Endodermal cell (in vitro differentiated cells): ENCODE measurements at places on chromosomes 7 and 10. TPM values are rescaled to one million over a fixed set of nuclear protein-coding genes. Genes with fewer than 3 reads are reported as not detected.

- DNase-seq = no peak
These were observed 69.6 kb upstream of the HDAC9 start for GRCh38 chr7:18425838-18426445.

- DNase-seq = no peak
These were observed 235.1 kb upstream of the CACNA2D1 start for GRCh38 chr7:82678716-82679115.

- DNase-seq = peak; percentile 84
These were observed 33.4 kb upstream of the PPP3CB start for GRCh38 chr10:73529089-73529832.

DNA sequence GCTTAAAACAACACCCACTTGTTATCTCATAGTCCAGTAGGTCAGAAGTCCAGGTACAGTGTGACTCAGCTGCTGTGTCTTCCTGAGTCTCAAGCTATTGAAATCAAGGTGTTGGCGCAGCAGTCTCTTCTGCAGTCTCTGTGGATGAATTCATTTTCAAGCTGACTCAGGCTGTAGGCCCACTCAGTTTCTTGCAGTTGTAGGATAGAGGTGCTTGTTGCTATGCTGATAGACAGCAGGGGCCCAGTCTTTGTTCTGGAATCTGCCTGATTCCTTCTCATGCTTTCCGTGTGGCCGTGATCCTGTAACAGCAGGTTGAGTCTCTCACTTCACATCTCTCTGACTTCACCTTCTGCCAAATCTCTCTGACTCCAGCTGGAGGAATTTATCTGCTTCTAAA is 400.4 kb upstream of the POM121L12 start:
- DNase-seq = peak; percentile 82

- no peak for DNase-seq
These were observed 27.2 kb downstream of the SUV39H2 start for GRCh38 chr10:14905890-14906289.

DNA sequence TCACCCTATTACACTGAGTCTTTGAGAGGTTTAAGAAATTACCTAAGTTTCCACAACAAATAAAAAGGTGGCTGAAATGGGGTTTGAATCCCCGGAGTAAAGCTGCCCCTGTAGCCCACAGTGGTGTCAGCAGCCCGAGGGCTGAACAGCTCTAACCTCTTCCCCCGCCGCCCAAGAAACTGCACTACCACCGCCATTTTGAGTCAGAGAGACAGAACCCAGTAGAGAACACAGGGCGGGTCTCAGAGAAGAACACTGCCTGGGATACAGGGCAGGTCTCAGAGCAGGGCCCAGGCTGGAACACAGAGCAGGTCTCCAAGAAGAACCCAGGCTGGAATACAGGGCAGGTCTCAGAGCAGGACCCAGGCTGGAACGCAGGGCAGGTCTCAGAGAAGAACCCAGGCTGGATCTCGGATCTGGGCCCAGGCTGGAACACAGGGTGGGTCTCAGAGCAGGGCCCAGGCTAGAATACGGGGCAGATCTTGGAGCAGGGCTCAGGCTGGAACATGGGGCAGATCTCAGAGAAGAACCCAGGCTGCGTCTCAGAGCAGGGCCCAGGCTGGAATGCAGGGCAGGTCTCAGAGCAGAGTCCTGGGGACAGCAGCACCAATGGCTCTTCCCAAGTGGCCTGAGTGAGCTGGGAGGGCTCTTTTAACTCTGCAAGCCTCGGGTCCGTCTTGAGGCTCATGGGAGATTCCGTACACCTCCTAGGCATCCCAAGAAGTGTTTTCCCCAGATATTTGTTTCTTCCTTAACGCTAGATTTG is 85.9 kb upstream of the LANCL2 start:
- no peak for DNase-seq

DNA sequence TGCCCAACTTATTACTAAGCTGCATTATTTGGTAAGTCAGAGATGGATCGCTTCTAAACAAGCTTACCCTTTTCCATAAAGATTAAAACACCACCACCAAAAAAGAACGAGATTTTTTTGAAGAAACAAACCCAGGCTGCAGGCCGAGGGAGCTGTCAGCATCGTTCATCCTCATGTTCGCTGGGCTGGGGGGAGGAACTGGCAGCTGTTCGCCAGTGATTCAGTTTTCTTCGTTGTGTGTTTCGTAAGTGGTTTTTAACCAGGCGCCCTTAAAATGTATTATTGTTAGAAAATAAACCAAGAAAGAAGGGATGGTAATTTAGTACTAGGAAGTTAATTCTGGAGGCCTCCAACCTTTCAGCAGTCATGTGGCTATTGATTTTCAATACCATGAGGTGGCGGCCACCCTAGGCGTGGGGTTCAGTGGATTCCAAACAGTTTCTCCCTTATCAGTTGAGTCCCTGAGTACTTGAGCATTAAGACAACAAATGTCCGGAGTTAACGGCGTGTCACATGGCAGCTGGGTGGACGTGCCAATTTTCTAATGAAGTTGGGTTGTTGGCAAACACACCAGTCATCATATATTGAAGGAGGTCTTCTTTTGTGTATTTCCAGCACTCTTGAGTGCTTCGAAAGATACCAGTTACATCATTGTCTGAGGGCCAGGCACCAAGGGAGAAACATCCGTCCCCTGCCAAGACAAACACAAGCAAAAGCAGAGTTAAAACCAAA is 173.2 kb downstream of the EBF3 start:
- peak; percentile 36 for DNase-seq

GRCh38 chr7:107394276-107394675 is 75.6 kb upstream of the GPR22 start:
- no peak for DNase-seq

DNA sequence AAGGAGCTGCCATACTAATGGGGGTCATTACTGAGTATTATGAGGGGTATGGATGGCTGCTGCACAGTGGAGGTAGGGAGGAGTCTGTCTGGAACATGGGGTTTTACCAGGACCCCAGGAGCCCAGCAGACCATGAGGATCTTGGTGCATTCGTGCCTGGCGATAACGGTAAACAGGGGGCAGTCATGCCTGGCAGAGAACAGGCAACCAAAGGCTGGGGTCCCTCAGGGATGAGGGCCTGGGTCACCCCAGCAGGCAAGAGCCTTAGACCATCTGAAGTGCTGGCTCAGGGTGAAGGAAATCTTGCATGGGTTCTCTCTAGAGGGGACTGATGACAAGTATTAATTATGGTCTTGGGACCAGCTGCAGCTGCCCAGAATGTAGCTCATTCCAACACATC is 46.1 kb downstream of the MYL10 start:
- peak; percentile 14 for DNase-seq

DNA sequence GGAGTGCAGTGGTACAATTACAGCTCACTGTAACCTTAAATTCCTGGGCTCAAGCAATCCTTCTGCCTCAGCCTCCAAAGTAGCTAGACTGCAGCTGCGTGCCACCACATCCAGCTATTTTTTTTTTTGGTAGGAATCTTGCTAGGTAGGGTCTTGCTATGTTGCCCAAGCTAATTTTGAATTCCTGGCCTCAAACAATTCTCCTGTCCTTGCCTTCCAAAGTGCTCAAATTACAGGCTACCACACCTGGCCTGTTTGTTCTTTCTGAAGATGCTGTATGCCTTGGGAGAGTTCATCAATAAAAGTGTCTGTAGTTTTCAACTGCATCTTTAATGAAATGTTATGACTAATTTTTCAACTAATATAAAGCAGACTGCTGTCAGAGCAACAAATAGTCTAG is 452 bp downstream of the SAMD9 start:
- no peak for DNase-seq

- DNase-seq = peak; percentile 84
These were observed 14.2 kb upstream of the MKI67 start for GRCh38 chr10:128140425-128140824.

DNA sequence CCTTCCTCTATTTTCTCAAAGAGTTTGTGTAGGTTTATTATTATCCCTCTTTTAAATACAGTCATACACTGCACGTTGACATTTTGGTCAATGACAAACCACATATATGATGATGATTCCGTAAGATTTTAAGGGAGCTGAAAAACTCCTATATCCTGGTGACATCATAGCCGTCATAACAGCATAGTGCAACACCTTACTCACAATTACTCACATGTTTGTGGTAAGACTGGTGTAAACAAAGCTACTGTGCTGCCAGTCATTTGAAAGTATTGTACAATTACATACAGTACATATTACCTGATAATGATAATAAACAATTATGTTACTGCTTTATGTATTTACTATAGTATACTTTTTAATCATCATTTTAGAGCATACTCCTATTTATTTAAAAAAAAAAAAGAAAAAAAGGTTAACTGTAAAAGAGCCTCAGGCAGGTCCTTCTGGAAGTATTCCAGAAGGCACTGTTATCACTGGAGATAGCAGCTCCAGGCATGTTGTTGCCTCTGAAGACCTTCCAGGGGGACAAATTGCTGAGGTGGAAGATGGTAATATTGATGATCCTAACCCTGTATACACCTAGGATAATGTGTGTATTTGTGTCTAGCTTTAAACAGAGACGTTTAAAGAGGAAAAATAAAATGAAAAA is 123.3 kb upstream of the CDK1 start:
- DNase-seq = no peak

DNA sequence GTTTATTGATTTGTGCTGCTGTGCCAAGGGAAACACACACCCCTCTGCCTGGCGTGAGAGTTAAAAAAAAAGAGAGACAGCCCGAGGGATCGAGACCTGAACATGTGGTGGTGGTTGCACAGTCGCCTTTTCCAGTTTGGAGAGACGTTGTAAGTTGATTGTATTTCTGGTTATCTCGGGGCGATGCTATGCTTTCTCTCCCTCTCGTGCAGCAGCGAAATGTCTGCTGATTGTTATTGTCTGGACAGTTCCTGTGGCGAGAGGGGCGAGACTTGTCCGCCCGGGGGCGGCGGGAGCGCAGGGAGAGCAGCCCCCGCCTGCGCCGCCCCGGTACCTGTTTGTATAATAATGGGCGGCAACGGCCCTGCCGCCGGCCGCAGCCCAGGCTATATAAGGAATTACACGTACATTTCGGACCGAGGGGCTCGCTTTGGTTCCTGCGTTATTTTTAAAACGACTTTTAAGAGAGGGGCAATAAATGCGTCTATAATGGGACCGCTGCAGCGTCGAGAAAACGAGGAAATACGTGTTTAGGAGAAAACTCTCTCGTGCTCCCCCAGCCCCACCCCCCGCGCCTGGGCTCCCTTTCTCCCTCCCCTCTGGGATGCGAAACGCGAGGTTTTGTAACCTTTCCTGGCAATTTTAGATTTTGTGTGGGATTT is 1.7 kb downstream of the ZEB1 start:
- peak; percentile 57 for DNase-seq

GRCh38 chr7:122448893-122449589 is 144.5 kb upstream of the FEZF1 start:
- no peak for DNase-seq

- no peak for DNase-seq
These were observed 1003.5 kb downstream of the SORCS3 start for GRCh38 chr10:105644559-105644958.

- DNase-seq = no peak
These were observed 61.2 kb downstream of the SEMA3D start for GRCh38 chr7:85125651-85126131.

GRCh38 chr7:87476179-87476557 is 688 bp upstream of the ABCB4 start:
- no peak for DNase-seq

DNA sequence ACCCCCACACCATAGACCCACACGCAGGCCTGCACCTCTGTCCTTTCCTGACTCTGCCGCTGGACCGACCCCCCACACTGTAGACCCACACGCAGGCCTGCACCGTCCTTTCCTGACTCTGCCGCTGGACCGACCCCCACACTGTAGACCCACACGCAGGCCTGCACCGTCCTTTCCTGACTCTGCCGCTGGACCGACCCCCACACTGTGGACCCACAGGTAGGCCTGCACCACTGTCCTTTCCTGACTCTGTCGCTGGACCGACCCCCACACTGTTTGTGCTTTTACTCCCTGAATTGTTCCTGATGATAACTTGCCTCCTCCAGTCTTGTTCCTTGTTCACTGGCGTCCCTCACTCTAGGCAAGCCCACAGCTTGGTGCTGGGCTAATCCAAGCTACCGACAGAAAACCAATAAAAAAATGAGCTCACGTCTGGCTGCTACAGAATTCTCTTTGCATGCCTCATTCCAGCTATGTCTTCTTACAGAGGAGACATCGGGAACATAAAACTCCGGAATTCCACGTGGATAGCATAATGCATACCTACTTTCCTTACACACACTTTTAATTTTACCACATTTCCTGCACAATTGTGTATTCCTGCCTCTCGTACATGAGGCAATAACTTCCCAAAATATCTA is 494.3 kb downstream of the PTPRN2 start:
- DNase-seq = peak; percentile 20

The TIMM23 gene
- 30.9 to 93.7 TPM (median 88.5 TPM) in 3 replicates for total RNA-seq

The EIF5AL1 gene
- 0.22 and 0.23 TPM in 2 replicates for total RNA-seq

The ITGA8 gene
- total RNA-seq = 0.25 and 0.40 TPM in 2 replicates

The GPR158 gene
- total RNA-seq = 0.06 to 0.19 TPM (median 0.09 TPM) in 3 replicates
